Inflammatory macrophage treated with lipopolysaccharide for 1 hour (primary cell): ENCODE measurements at places on chromosomes 16 and 17.

GRCh38 chr16:66832661-66833305, 2.0 kb upstream of the NAE1 start:
- no peak for DNase-seq

DNA sequence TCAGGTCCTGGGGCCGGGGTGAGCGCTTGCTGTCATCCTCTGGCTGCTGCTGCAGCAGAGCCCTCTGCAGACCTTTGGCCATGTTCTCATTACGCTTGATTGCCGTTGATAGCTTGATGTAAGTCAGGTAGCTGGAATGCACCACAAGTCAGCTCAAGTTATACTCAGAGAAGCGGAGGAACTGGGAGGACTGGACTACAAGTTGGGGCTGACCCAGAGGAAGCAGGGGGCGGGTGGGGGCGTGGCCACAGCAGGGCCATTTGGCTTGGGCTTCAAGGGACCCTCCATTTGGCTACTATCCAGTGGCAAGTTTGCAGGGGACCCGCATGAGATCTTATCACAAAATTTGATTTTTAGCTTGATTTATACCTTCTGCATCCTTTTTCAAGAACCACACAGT, 19.0 kb upstream of the EVPL start:
- DNase-seq, result no peak

DNA sequence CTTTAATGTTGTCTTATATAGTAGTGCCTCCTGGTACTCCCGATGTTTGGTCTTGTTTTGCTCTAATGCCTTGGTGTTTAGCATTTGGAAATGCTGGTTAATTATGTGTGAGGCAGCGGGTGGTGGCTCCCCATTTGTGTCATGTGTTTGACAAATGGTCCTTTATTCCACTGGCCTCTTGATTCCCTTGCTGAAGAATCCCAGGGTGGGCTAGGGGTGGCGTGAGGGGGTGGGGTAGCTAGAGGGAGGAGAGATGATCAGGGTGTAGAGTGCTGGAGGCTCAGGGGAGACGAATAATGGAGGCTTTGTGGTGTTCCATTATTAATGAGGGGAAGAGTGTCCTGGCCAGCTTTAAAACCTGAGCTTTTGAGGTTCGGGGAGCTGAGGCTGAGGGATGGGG, 5.4 kb downstream of the DYNLL2 start:
- DNase-seq, result no peak

DNA sequence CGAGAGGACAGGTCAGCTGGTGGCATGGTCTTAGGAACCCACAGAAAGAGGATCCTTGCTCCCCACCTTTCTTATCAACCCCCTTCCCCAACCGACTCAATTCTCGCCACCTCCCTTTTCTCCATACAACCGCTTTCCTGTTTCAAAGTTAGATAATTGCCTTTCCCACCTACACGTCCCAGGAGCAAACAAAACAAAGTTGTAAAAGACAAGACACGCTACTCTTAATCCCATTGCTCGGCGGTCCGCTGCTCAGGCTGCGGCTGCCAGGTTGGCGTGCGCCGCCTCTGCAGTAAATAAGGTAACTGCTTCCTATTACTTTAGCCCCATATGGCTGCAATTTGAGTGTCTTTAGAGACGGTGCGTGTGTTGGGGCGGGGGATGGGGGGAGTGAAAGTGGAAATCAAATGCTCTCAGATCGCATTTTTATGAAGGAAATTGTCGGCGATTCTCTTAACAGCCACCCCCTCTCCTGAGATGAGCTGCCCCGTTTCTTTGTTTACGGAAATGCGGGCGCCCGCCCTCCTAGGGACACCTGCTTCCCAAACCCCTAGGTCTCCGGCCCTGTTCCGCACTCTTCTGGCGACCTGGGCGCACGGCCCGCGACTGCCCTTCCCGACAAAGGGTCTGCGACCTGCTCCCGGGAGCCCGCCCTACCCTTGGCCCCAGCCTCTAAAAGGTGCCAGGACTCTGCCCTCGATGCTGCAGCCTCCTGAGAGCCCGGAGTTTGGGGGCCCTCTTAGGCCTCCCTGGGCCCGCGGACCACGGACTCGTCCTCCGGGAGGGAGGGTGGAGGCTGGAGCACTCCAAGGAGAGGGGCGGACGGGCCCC, 3.7 kb upstream of the CBX8 start:
- peak; percentile 36 for DNase-seq

DNA sequence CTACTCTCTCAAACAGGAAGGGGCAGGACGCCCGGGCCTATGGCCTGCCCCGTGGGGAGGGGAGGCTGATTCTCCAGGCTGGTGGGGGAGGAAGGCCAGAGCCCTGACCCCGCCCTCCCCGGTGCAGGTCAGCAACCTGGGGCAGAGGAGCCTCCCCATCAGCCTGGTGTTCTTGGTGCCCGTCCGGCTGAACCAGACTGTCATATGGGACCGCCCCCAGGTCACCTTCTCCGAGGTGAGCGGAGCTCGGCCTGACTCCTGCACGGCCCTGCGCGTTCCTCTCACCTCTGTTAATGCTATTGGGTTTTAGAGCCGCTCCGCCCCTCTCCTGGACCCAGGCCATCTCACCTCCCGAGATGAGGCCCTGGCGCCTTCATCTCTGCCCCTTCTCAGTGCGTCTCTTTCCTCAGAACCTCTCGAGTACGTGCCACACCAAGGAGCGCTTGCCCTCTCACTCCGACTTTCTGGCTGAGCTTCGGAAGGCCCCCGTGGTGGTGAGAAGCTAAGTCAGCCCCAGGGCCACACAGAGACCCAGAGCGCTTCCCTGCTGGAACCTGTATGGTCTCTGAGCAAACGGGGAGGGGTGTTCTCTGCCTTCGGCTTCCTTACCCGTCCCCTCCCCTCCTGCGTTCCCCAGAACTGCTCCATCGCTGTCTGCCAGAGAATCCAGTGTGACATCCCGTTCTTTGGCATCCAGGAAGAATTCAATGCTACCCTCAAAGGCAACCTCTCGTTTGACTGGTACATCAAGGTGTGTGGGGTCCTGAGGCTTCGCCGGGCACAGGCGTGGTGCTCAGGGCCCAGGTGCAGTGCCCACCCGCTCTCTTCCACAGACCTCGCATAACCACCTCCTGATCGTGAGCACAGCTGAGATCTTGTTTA, 25.1 kb upstream of the ITGAX start:
- no peak for DNase-seq

GRCh38 chr17:1060991-1061390, 64.1 kb downstream of the TIMM22 start:
- peak; percentile 45 for DNase-seq

DNA sequence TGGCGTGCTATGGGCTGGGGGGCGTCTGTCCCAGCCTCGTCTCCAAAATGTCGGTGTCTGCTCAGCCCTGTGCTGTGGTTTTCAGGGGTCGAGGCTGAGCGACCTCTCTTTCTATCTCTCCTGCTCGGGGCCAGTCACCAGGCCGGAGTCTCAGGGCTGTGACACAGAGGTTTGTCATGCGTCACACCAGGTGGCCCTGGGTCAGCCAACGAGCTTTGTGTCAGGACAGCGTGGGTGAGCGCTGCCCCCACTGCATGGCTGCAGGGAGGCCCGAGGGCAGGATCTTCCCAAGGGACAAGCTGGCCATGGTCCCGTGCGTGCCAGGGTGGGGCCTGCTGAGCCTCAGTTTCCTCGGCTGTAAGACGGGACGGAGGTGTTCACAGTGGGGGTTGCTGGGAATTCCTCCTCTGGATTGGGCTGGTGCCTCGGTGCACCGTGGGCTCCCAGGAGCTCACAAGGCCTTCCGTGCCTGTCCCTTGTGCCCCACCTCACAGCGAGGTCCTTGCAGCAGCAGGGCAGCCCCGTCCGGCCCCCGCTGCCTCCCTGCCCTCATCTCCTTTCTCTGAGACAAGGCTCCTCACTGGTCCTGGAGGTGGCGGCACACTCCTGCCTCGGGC, 50.5 kb downstream of the CBFA2T3 start:
- DNase-seq, result no peak

DNA sequence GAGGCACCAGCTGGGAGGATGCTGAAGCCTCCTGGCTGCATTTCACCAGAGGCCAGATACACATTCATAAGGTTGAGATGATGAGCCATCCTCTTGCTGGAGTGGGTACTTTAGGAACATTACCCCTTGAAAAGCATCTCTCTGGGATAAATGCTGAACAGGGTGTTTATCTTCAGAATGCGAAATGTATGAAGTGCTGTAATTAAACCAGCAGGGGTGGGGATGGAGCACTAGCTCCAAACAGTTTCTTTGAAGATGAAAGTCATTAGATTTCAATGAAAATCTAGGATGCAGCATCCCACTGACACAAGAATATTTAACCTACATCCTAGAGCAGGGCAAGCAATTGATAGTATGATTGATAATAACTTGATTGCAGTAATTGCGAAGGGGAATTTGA, 158.1 kb downstream of the CYLD start:
- DNase-seq, result no peak

DNA sequence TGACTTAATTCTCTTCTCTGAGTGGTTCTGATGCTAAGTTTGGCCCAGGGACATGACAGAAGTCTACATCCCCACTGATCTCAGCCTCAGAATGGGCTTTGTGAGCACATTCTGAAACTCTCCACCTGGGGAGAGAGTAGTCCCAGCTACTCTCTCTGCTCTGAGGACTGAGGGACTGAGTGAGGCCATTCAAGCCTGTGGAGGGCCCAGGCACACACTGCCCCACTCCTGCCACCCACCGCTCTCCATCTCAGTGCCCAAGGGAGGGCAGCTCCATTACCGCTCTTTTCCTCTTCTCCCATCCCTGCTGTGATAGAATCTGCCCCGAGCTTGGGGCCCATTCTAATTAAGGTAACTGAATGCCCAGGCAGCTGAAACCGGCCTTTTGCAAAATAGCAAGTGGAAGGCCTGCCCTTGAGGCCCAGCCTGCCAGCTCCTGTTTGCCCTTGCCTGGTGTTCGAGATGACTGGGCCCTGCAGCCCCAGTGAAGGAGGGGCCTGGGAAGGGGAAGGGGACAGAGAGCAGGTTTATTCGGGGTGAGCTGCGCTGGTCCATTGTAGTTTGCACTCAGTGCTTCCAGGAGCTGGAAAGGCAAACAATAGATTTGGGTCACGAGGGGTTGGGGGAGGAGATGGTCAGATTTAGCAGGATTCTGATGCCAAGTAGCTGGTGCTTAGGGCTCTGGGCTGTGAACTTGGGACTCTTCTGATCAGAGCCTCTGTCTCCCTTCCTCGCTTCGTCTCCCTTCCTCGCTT, 76.2 kb downstream of the RAB11FIP4 start:
- DNase-seq, result no peak

DNA sequence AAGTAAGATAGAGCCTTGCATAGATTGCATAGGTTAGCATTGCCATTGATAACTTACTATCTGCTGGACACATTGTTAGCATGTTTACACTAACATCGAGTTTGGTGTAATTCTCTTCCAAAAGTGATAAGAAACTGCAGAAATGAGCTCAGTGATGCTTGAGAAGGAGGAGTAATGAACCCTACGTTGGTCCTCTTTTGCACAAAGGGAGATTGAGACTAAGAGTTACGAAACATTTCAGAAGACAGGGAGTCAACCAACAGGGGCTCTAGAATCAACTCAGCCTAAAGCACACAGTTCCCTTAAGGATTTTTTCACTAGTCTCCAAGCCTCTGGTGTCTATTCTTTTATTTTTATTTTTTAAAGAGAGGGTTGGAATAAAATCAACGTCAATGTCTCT, 6.8 kb downstream of the CCL7 start:
- no peak for DNase-seq
